ENCODE measurements at places on chromosomes 1 and 21.

- no peak for DNase-seq
These were observed 57.9 kb upstream of the PRKACB start for GRCh38 chr1:84086189-84086588.

GRCh38 chr1:185450060-185450788 is 133.2 kb upstream of the IVNS1ABP start:
- DNase-seq, result no peak

GRCh38 chr1:155177918-155178281 is 4.3 kb downstream of the TRIM46 start:
- DNase-seq, result no peak

- no peak for DNase-seq
These were observed 171.0 kb downstream of the LRRC40 start for GRCh38 chr1:70034403-70034802.

GRCh38 chr1:18304151-18304869 is 176.4 kb upstream of the KLHDC7A start:
- no peak for DNase-seq

GRCh38 chr1:230939806-230940489 is 38.7 kb downstream of the TTC13 start:
- no peak for DNase-seq

DNA sequence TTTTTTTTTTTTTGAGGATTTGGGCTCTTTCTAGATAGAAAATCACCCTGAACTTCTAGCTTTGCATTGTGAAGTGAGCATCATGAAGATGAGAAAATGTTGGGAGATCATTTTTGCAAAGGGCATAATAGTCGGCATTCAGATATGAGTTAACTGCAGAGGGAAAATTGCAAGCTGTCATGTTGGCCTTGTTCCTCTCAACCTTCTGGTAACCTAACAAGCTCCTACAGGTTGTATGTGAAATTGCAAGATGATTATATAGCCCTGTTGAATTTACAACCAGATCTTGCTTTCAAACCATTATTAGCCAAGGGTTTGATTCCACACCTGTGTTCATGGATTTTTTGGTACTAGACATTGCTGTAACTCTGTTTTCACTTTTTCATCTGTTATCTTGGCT is 2.2 kb downstream of the ELOA start:
- no peak for DNase-seq

GRCh38 chr1:157240495-157241184 is 102.4 kb upstream of the ETV3 start:
- DNase-seq, result no peak

- peak; percentile 23 for DNase-seq
These were observed 65.5 kb upstream of the LRP8 start for GRCh38 chr1:53393325-53393792.

DNA sequence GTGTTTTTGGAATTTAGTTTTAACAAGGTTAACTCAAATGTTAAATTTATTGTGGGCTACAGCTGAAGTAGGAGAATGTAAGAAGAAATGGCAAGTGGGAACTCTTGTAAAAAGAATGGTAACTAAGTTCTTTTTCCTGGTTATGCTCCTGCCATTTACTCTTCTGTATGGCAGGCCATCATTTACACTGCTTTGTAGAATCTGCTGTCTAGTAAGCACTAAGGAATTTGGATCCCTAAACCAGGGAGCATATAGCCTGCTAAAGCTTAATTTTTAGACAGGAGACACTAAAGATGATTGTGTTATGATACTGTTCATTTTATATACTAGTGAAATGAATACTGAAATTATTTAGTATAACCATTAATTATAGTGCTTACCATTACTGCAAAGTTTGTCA is 85.3 kb downstream of the CAMTA1 start:
- no peak for DNase-seq
